ENCODE measurements at places on chromosomes 1 and 21. TPM values are rescaled to one million over a fixed set of nuclear protein-coding genes. Genes with fewer than 3 reads are reported as not detected.
A peak's percentile ranks its signal among the peaks of the same experiment; 100 is the strongest.

Gene KCNJ15
- 2.4 TPM for polyA plus RNA-seq

Gene SPATA17
- polyA plus RNA-seq = not detected

Gene DNALI1
- 5.7 TPM for polyA plus RNA-seq

DNA sequence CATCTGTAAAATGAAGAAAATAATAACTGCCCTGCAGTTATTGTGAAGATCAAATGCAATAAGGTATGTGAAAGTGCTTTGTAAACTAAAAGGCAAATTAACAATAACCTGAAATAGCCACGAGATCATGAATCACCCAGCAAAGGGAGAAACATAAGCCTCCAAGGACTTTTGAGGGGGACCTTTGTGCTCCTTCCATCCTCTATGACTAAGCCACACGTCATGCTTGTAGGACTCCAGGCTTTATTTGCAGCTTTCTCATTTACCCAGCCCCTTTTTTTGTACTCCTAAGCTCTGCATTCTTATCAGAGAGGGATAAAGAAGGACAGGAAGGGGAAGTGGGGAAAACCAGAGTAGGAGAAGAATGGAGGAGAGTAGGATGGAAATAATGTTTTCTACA lies 115.1 kb downstream of the PROX1 start:
- H3K27ac ChIP-seq = peak overlapping the region; percentile 76
- peak; percentile 91 for DNase-seq
- H3K36me3 ChIP-seq = no peaks in the 10 kb centered on the region
- peaks cover 25% of the 10 kb centered on the region for H3K4me1 ChIP-seq
- no peak overlapping the region for H3K4me3 ChIP-seq

- H3K36me3 ChIP-seq = no peaks in the 10 kb centered on the region
- H3K27me3 ChIP-seq = no peaks in the 10 kb centered on the region
- H3K4me1 ChIP-seq = no peaks in the 10 kb centered on the region
- no peak overlapping the region for H3K4me3 ChIP-seq
- no peak overlapping the region for H3K27ac ChIP-seq
These were observed 50.5 kb upstream of the SLFNL1 start for GRCh38 chr1:41072051-41072450.

- H3K27me3 ChIP-seq = no peaks in the 10 kb centered on the region
- no peaks in the 10 kb centered on the region for H3K4me1 ChIP-seq
- no peak for DNase-seq
- no peak overlapping the region for H3K4me3 ChIP-seq
These were observed 95.7 kb upstream of the NR5A2 start for GRCh38 chr1:199931666-199932377.
